ENCODE measurements at places on chromosomes 1 and 21. TPM values are rescaled to one million over a fixed set of nuclear protein-coding genes. Genes with fewer than 3 reads are reported as not detected.

GRCh38 chr1:178599087-178599486, 86.2 kb downstream of the TEX35 start:
- no peak overlapping the region for H3K4me3 ChIP-seq
- no peaks in the 10 kb centered on the region for H3K36me3 ChIP-seq
- H3K4me1 ChIP-seq: no peaks in the 10 kb centered on the region
- H3K27ac ChIP-seq: no peak overlapping the region
- peaks cover 32% of the 10 kb centered on the region for H3K27me3 ChIP-seq

DNA sequence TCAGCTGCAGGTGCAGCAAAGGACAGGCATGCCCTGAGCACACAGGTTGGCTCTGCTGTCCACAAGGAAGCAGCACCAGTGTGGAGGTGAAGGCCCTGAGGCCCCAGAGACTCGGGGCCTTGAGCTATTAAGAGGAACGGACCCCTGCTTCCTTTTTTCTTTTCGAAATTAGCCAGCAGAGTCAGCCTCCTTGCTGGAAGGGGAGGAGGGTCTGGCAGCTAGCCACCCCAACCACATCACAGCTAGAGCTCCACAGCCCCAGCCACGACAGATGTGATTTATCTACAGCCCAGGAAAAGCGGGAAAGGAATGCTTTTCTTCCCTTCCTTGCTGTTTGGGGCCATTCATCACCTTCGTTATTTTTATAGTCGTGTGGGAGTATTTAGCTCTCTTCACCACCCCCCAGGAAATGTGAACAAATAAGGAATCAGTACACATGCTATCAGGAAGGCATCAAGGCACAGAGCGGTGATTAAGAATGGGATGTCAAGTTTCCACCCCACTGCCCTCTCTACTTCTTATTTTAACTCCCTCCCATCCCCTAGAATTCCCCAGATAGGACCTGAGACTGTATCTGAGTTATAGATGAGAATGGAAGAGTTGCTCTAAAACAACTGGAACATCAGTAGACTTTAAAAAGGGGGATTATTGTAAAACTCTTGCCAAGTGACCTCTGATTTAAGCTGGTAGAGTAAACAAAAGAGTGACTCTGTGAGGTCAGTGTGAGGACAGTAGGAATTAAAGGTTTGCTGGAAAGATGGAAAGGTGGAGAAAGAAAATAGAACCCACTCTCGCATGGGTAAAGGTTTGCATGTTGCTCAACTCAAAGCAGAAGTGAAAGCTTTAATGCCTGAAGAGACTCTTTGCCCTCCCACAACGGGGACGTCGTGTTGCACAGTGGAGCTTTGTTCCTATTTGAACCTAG, 224.7 kb upstream of the GJB5 start:
- peaks cover 3% of the 10 kb centered on the region for H3K36me3 ChIP-seq
- peaks cover 6% of the 10 kb centered on the region for H3K4me1 ChIP-seq
- H3K27me3 ChIP-seq: peaks cover 55% of the 10 kb centered on the region
- H3K4me3 ChIP-seq: no peak overlapping the region
- no peak overlapping the region for H3K27ac ChIP-seq

The ADGRB2 gene
- 1.0 TPM for total RNA-seq

The KRTAP25-1 gene
- total RNA-seq: not detected

The RXFP4 gene
- not detected for total RNA-seq

Measured in T-helper 17 cell (primary cell).